ENCODE measurements at places on chromosomes 13 and 19. TPM values are rescaled to one million over a fixed set of nuclear protein-coding genes. Genes with fewer than 3 reads are reported as not detected.

- no peaks in the 10 kb centered on the region for H3K36me3 ChIP-seq
- H3K27me3 ChIP-seq, result no peaks in the 10 kb centered on the region
- H3K4me1 ChIP-seq, result no peaks in the 10 kb centered on the region
- no peak for DNase-seq
- no peak overlapping the region for H3K4me3 ChIP-seq
Measured at GRCh38 chr19:45906221-45906620, 3.8 kb upstream of the MYPOP start.

Gene C1QTNF9
- total RNA-seq, result not detected

Gene KCTD12
- 84.4 TPM for total RNA-seq

Gene SCEL
- total RNA-seq, result not detected

DNA sequence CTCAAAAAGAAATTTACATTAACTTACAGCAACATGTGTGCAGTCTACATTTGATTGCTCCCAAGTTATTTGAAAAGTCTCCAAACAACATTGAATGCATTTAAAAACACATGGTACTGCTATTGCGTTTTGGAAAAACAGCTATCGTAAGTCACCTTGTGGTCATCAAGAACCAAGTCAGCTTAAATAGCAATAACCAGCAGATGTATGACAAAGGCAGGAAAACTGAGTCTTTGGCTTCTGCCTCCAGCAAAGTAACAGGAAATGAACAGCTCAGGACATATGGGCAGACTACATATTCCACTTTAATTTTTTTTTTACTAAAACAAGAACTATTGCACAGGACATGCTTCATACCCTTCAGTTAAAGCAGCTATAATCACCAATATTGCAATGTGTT, 580.6 kb upstream of the SPRY2 start:
- H3K4me3 ChIP-seq, result no peak overlapping the region
- H3K4me1 ChIP-seq, result no peaks in the 10 kb centered on the region
- H3K27me3 ChIP-seq, result no peaks in the 10 kb centered on the region
- H3K27ac ChIP-seq, result no peak overlapping the region
- DNase-seq, result no peak
- no peaks in the 10 kb centered on the region for H3K36me3 ChIP-seq

Gene UQCRFS1
- 29.3 TPM for total RNA-seq

Gene TARM1
- total RNA-seq, result not detected

DNA sequence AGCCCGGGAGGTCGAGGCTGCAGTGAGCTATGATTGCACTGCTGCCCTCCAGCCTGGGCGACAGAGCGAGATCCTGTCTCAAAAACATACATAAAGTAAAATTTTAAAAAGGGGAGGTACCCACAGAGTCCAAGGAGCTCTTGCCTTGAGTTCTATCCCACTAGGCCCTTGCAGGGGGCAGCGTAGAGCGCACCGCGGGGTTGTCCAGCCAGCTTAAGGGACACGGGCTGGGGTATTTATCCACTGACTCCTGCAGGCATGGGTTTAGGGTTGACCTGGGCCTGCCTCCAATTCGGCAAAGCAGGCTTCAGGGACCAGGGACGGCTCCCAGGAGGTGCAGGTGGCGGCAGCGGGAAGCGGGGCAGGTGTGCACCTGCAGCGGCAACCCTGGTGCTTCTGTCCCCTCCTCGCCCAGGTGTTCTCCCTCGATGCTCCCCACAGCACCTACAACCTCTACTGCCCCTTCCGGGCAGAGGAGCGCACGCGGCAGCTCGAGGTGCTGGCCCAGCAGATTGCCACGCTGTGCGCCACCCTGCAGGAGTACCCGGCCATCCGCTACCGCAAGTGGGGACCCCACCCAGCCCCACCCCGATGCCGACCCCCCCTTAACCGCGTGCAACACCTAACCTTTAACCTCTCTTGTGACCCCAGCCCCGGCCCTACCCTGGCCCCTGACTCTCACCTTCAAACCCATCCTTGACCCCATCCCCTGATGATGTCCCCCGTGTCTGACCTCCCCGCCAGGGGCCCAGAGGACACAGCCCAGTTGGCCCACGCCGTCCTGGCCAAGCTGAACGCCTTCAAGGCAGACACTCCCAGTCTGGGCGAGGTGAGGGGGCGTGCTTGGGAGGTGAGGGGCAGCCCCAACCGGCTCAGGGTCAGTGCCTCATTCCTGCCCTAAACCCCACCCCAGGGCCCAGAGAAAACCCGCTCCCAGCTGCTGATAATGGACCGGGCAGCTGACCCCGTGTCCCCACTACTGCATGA, 4.7 kb downstream of the STXBP2 start:
- H3K27ac ChIP-seq, result no peak overlapping the region
- no peak for DNase-seq
- H3K4me1 ChIP-seq, result no peaks in the 10 kb centered on the region
- H3K36me3 ChIP-seq, result no peaks in the 10 kb centered on the region

- no peaks in the 10 kb centered on the region for H3K4me1 ChIP-seq
- H3K27me3 ChIP-seq, result no peaks in the 10 kb centered on the region
- no peak for DNase-seq
- H3K4me3 ChIP-seq, result no peak overlapping the region
- no peaks in the 10 kb centered on the region for H3K36me3 ChIP-seq
Measured at GRCh38 chr19:42189133-42189532, 28.3 kb downstream of the DEDD2 start.

Gene KRI1
- 28.9 TPM for total RNA-seq

DNA sequence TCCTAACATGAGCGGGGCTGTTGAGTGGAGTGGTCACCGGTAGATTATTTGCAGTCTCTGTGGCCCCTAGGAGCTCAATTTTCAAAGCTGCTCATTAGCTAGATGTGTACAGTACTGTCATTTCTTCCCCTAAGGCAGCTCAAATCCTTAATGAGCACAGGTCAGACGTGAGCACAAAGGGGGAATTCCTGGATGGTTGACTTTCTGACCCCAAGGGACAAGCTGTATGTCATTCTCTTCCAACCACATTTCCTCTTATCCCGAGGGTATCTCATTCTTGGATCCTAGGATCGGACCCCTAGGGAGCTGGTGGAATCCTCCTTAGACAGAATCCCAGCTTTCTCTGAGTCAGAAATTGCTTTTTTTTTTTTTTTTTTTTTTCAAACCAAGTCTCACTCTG, 5.7 kb upstream of the OR7G3 start:
- H3K4me3 ChIP-seq, result no peak overlapping the region
- H3K27ac ChIP-seq, result no peak overlapping the region
- no peaks in the 10 kb centered on the region for H3K36me3 ChIP-seq
- H3K4me1 ChIP-seq, result no peaks in the 10 kb centered on the region
- DNase-seq, result no peak
- H3K27me3 ChIP-seq, result no peaks in the 10 kb centered on the region

- DNase-seq, result no peak
- H3K27me3 ChIP-seq, result no peaks in the 10 kb centered on the region
- H3K36me3 ChIP-seq, result no peaks in the 10 kb centered on the region
- no peaks in the 10 kb centered on the region for H3K4me1 ChIP-seq
Measured at GRCh38 chr13:19185086-19185864, 3.7 kb upstream of the TUBA3C start.

- no peaks in the 10 kb centered on the region for H3K27me3 ChIP-seq
- DNase-seq, result no peak
- H3K36me3 ChIP-seq, result no peaks in the 10 kb centered on the region
- H3K4me3 ChIP-seq, result no peak overlapping the region
Measured at GRCh38 chr13:29958476-29958875, 108.1 kb upstream of the UBL3 start.

Gene FUT3
- 0.37 TPM for total RNA-seq

DNA sequence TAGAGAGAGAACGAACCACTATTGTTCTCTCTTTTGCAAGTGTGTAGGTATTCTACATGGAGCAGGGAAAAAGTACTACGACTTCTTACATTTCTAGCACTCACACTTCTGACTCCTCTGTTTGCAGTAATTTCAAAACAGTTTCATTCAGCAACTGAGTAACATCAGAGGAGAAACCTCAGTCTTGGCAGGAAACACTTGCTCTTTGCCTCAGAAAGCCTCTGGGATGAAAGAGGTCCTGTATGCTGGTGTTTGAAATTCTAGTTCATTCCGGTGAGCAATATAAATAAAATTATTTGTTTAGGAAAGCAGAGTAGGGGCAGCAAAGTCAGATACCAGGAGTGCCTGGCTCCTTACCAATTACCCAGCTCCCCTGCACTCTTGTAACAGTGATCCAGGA, 595.5 kb downstream of the TBC1D4 start:
- no peak overlapping the region for H3K27ac ChIP-seq
- H3K4me3 ChIP-seq, result no peak overlapping the region
- H3K36me3 ChIP-seq, result no peaks in the 10 kb centered on the region

- H3K4me3 ChIP-seq, result no peak overlapping the region
- H3K36me3 ChIP-seq, result no peaks in the 10 kb centered on the region
- no peaks in the 10 kb centered on the region for H3K27me3 ChIP-seq
- no peak overlapping the region for H3K27ac ChIP-seq
Measured at GRCh38 chr13:112890316-112891145, 78.5 kb upstream of the MCF2L start.

GRCh38 chr13:46963904-46964303, 67.1 kb upstream of the HTR2A start:
- DNase-seq, result no peak
- no peak overlapping the region for H3K4me3 ChIP-seq
- no peak overlapping the region for H3K27ac ChIP-seq
- H3K27me3 ChIP-seq, result no peaks in the 10 kb centered on the region
- H3K4me1 ChIP-seq, result no peaks in the 10 kb centered on the region

GRCh38 chr13:25111585-25111956, 15.6 kb downstream of the PABPC3 start:
- H3K4me3 ChIP-seq, result no peak overlapping the region
- H3K36me3 ChIP-seq, result no peaks in the 10 kb centered on the region
- no peak overlapping the region for H3K27ac ChIP-seq
- DNase-seq, result no peak

DNA sequence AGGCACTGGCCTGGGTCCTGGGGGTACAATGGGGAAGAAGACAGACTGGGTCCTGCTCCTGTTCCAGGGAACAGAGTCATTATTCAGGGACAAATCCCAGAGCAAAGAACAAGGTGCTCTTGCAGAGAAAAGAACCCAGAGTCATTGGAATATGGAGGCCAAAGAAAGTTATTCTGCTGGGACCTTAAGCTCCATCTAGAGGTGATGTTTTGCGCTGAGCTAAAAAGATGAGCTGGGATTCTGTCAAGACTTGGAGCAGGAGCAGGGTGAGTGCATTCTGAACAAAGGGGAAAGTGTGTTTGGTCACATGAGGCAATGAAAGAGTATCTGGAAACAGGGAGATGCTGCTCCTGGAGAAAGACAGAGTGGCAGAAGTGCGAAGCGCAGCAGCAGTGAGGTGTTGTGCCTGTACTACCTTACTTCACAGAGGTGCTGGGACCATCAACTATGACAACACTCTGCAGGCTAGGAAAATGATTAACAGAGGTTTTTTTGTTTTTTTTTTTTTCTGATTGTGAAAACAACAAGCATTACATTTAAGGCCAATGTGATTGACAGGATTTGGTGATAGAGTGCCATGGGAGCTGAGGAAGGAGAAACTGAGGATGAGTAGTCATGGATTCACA, 95.3 kb upstream of the TNFSF11 start:
- H3K27ac ChIP-seq, result no peak overlapping the region
- no peaks in the 10 kb centered on the region for H3K27me3 ChIP-seq
- H3K4me1 ChIP-seq, result no peaks in the 10 kb centered on the region
- H3K36me3 ChIP-seq, result no peaks in the 10 kb centered on the region
- no peak overlapping the region for H3K4me3 ChIP-seq

DNA sequence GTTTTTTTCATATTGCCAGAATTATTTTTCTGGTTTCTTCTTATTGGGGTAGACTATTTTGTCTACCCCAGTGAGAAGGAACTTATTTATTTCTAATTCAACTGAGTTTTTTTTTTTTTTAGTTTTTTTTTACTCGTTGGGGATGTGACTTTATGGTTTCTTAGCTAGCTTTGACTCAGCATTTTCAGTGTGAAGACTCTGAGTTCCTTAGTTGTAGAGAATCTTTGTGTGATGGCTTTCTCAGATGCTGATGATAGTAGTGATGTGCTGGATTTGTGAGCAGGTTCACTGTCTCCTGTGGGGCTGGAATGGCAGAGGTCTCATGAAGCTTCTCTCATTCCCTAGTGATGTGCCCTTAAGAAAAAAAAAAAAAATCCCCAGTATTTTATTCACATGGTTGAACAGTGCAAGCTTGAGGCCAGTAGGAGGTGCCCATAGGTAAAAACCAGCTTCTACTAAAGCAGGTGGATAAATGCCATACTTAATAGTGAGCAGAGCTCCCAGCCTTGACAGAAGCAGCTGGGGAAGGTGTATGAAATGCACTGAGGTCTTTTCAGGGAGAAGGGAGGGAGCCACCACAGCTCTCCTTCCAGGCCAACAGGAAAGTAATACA, 106.2 kb upstream of the KLF5 start:
- no peak for DNase-seq
- no peaks in the 10 kb centered on the region for H3K4me1 ChIP-seq
- no peak overlapping the region for H3K4me3 ChIP-seq
- H3K36me3 ChIP-seq, result no peaks in the 10 kb centered on the region
- H3K27me3 ChIP-seq, result no peaks in the 10 kb centered on the region

DNA sequence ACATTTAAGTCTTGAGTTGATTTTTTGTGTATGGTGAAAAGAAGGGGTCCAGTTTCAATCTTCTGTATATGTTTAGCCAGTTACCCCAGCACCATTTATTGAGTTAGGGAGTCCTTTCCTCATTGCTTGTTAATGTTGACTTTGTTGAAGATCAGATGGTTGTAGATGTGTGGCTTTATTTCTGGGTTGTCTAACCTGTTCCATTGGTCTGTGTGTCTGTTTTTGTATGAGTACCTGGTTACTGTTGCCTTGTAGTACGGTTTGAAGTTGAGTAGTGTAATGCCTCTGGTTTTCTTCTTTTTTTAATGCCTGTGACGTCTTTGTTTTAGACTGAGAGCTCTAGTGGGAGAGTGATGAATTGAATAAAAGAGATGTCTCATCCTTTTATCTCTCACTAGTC, 83.2 kb downstream of the NBEA start:
- no peak overlapping the region for H3K4me3 ChIP-seq
- no peaks in the 10 kb centered on the region for H3K27me3 ChIP-seq
- DNase-seq, result no peak

Gene SELENOW
- total RNA-seq, result 201 TPM

DNA sequence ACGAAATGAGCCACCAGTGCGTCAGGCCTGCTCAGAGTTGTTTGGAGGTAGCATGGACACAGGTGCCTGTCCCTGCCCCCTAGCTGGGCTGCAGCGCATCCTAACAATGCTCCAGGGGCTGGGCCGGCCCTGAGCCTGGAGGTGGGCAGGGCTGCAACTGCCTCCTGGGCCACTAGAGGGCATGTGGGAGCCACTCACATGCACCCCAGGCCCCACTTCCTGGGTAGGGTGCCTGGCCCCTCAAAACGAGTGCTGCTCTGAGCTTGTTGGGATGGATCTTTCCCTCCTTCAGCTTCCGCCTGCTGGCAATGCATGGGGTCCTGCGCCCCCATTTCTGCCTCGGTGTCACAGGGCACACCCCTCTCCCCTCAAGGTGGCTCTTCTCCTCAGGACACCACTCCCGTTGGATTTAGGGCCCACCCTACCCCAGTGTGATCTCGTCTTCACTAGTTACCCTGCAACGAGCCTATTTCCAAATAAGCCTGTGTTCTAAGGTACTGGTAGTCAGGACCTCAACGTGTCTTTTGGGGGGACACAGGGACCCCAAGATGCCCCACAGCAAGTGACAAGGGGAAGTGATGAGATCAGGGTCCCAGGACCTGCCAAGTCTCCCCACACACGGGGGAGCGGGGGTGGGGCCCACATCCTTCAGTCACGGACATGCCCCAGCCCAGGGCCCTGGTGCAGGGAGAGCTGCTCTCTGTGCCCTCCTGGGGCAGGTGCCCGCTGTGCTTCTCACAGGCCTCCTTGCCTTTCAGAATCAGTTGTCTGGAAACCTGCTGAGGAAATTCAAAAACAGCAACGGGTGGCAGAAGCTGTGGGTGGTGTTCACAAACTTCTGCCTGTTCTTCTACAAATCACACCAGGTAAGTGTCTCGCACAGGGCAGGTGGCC, 131.3 kb downstream of the STK24 start:
- H3K4me3 ChIP-seq, result no peak overlapping the region
- H3K27me3 ChIP-seq, result no peaks in the 10 kb centered on the region
- H3K36me3 ChIP-seq, result no peaks in the 10 kb centered on the region
- no peak overlapping the region for H3K27ac ChIP-seq

Gene ZNF606
- total RNA-seq, result 21.2 TPM
